ENCODE measurements at places on chromosomes 12 and 14.

DNA sequence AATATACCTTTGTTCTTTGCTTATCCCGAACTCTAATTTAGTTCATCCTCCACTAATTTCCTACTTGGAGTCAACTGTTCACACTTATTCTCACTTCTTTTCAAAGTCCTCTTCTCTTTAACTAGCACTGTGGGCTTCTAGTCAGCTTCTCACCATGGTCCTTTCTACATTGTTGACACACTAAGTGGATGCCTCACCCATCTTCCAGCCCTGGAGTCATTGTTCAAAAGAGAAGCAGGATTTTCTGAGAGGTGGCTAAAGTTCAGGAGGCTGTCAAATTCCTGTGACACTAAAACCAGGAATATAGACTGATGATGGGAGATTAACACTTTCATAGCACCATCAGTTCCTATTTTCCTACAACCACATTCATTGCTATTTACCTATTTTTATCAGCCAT, 99.3 kb downstream of the PHLDA1 start:
- DNase-seq, result no peak

GRCh38 chr12:126582231-126582630, 1517.0 kb downstream of the AACS start:
- no peak for DNase-seq

GRCh38 chr12:110858848-110859247, 12.1 kb downstream of the CCDC63 start:
- no peak for DNase-seq

- no peak for DNase-seq
Measured at GRCh38 chr14:104019029-104019428, 66.5 kb upstream of the ASPG start.

DNA sequence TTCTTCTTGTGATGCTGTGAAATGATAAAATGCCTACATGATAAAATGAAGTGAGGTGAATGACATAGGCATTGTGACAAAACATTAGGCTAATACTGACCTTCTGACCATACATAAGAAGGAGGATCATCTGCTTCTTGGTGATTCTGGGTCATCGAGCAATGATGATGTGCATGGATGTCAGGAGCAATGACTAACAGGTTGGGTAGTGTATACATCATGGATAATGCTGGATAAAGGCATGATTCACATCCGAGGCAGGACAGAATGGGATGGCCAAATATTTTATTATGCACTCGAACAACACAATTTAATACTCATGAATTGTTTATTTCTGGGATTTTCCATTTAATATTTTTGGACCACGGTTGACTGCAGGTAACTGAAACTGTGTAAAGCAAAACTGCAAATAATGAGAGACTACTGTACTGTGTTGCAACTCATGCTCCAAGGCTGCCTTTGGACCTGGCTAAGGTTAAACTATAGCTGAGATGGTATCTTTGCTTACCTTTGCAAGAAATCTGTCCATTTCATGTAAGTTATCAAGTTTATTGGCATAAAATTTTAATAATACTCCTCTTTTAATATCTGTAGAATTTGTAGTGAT, 7.6 kb upstream of the SLC25A21 start:
- no peak for DNase-seq

DNA sequence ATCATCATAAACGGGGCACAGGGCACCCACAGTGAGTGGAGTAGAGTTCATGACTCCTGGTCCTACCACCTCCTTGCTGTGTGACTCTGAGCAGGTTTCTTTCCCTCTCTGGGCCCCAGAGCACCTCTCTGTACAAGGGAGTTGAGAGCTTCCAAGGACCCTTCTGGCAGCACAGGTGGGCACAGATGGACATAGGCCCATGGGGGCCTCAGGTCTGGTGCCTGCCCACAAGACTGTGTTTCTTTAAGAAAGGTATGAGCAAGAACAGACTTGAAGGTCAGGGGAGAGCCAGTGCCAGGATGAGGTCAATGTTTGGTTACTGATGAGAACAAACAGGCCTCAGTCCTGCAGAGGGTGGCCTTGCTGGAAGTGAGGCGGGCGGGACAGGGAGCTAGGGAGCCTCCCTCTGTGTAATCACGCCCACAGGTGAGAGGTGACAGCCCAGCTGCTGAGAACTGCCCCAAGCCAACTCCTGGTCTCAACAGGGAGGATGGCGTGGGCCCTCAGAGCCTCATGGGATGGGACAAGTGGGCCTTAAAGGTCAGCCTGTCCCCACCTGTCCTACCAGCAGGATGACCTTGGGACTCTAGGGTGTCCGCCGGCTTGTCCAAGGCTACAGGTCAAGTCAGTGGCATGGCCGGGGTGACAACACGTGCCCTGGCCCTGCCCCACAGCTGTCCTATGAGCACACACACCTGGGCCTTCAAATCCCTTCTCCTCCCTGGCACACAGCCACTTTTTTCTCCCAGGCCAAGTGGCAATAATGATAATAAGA, 49.1 kb downstream of the CCDC85C start:
- no peak for DNase-seq

DNA sequence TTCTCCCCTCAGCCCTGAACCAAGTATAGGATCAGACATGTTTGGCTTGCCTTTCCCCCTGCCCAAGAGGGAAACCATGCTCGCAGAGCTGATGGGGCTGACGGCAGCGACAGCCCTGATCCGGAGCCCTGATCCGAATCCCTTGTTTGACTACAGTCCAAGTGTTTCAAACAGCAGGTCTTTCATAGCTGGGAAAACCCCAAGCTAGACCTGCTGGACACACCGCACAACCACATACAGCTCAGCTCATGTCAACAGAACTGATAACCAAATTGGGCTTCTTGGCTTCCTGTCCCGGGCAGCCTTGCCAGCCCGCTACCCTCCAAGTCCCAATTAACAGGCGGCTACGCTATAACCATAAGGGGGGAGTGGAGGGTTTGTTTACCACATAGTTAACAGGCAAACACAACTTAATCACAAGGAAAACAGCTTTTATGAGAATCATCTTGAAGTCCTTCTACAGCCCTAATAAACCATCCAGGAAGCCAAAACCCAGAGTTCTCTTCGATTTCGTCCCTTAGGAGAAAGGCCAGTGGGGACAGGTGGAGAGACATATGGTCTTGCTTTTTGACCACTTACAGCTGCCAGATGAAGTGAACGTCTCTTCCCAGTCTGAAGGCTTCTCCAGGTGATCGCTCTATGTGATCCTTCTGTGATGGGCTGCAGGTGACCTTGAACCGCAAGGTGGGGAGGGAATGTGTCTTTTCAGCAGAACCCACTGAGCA, 64.5 kb upstream of the MANSC4 start:
- no peak for DNase-seq

DNA sequence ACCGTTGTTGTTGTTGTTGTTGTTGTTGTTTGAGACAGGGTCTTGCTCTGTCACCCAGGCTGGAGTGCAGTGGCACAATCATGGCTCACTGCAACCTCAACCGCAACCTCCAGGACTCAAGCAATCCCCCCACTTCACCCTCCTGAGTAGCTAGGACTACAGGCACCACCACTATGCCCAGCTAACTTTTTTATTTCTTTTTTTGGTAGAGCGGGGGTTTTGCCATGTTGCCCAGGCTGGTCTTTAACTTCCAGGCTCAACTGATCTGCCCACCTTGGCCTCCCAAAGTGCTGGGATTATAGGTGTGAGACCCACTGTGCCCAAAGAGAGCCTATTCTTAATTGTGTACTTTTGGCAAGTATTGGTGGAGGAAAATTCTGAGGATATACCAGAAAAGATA, 25.7 kb downstream of the MOK start:
- DNase-seq, result no peak

GRCh38 chr12:26576266-26576665, 256.7 kb downstream of the ITPR2 start:
- DNase-seq, result no peak

- DNase-seq, result no peak
Measured at GRCh38 chr14:101500061-101500460, 61.2 kb upstream of the DIO3 start.

DNA sequence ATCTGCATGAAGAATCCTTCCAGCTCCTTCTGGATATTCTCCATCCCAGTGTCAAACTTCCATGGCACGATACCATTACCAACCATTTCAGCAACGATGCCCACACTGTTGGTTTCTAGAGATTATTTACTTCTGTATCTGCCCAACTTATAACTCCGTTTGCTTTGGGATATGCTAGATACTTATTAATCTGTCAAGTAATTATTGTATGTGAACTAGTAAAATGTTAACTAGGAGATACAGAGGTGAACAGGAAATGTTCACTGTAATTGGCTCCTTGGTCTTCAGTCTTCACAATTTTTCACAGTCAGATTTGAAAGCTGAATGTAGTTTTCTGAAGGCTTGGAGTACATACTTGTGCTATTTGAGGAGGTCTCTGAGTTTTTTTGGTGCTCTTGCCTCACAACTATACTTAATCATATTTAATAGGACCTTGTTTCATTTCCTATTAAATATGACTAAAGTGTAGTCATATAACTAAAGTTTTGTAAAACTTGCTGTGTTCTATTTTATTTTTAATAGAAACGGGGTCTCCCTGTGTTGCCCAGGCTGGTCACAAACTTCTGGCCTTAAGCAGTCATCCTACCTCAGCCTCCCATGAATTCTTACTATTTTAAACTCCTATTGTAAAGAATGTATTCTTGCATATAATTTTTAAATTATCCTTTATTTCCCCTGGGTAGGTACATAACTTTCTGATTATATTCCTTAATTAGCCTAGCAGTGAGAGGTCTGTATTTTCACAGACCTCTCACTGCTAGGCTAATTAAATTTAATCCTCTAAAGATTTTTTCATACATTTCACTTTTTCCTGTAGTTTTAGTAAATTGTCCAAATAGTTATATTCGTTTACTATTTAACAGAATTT, 79.7 kb downstream of the FGD4 start:
- DNase-seq, result no peak

- peak; percentile 23 for DNase-seq
Measured at GRCh38 chr12:2959505-2960389, 550 bp downstream of the TEAD4 start.

All from COR-L47 (cell line).